ENCODE measurements at places on chromosomes 11 and 22.

- DNase-seq: no peak
These were observed 227.0 kb upstream of the NCAM1 start for GRCh38 chr11:112734207-112734606.

GRCh38 chr22:40039482-40040115, 44.8 kb downstream of the FAM83F start:
- no peak for DNase-seq

DNA sequence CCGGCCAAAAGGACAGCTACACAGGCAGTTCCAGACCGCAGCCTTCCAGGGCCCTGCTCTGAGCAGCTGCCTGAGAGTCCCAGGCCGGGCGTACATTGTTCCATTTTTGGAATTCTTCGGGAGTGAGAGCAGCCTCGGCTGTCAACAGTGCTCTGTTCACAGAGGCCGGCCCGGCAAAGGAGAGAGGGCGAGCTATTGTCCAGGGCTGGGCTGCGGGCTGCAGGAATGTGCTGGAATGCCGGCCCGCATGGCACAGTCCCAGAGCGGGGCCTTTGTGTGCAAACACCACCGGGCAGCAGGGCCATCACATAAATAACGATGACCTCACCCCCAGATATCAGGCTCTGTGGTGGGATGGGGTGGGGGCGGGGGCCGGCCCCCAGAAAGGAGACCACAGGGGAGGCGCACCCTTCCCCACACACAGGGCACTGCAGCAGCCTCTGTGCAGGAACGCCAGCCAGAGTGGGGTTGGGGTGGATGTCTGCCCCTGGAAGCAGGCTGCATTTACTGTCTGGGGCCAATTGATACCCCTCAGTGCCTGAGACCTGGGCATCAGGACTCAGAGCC, 15.8 kb downstream of the LINC01488 start:
- DNase-seq: no peak

GRCh38 chr11:72724021-72724551, 28.1 kb downstream of the ARAP1 start:
- DNase-seq: no peak

DNA sequence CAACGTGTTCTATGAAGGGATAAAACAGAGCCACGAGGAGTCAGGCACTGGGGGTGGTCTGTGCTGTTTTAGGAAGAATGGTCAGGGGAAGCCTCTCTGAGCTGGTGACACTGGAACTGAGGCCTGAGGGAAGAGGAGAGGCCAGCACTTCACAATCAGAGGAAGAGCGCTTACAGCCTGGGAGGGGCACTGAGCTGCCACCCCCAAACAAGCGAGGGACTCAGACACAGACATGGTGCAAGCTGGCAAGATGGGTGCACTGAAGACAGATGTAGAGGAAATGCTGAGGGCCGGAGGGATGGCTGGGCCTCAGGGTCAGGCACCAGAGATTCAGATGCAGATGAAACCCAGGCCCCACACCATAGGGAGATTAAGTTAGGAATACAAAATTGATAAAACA, 40.0 kb upstream of the TP53I11 start:
- no peak for DNase-seq

DNA sequence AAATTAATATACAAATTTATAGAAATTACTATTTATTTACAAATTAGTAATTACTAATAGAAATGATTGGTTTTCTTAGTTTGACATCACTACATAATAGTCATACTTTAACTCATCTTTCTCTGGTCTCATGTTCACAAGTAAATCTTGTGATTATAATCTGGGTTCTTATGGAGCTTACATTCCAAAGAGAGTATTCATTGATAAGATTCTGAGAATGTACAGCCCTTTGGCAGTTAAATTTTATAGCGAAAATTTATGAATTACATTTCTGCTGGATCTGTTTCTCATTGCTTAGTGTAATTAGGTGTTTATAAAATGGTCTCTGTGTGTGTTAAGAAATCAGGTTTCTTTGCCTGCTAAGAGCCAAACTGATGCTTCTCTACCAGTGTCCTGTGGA, 175.2 kb downstream of the TMEM135 start:
- no peak for DNase-seq

DNA sequence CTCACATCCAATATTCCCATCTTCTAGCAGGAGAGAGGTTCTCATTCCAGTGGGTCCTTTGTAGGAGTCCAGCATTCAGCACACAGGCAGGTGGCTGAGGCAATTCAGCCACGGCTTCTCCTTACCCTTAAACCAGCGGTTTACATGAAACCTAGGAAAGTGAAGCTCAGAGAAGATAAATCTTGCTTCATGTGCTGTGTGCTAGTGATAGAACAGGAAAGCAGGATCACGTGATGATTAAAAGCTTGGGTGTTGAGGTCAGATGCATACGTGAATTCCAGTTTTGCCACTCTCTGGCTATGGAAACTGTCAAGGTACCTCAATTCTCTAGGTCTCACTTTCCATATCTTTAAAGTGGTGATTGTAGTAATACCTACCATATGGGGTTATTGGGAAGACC, 331.6 kb downstream of the INSC start:
- no peak for DNase-seq

DNA sequence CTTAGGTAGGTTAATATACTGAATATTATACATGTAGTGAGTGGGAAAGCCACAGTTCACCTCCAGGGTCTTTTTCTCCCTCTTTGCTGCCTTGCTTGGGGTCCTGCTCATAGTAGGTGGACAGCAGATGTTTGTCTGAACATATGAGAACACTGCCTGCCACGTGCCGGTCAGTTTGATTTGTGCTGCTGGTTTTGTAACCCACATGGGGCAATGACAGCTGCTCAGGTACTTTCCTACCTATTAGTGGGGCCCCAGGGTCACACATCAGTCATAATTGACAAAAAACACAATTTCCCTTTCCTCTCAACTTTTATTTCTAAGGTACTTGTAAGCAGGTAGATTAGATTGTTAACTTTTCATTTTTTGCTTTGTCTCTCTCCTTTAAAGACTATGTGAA, 43.8 kb downstream of the BMAL1 start:
- no peak for DNase-seq

GRCh38 chr11:328012-328411, 7.4 kb upstream of the IFITM3 start:
- no peak for DNase-seq

- no peak for DNase-seq
These were observed 102.4 kb upstream of the GAL start for GRCh38 chr11:68581901-68582300.

GRCh38 chr11:122758974-122759373, 79.3 kb upstream of the CRTAM start:
- no peak for DNase-seq

- DNase-seq: peak; percentile 24
These were observed 55.2 kb downstream of the PANX1 start for GRCh38 chr11:94183886-94184264.

GRCh38 chr11:70305501-70305900, 35.0 kb downstream of the PPFIA1 start:
- no peak for DNase-seq

GRCh38 chr11:17229481-17230152, 21.8 kb upstream of the PIK3C2A start:
- DNase-seq: no peak

DNA sequence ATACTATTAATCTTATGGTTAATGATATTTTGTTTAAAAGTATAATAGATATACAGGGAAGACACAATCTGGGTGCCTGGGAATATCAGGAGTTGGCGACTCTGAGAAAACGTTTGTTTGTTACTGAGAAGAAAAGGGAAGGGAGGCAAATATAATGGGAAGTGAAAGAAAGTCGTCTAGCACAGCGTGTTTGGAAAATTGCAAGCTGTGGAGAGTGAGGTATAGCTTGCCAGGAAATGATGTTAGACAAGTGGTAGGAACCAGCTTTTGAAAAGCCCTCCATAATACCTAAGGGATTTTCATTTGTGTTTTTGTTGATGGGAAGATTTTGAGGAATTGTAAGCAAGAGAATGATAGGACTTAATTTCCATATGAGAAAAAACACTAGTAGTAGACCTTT, 322.2 kb downstream of the LUZP2 start:
- no peak for DNase-seq

- no peak for DNase-seq
These were observed 2.2 kb downstream of the PAX6 start for GRCh38 chr11:31808721-31809540.
